ENCODE measurements at places on chromosomes 5 and 9. TPM values are rescaled to one million over a fixed set of nuclear protein-coding genes. Genes with fewer than 3 reads are reported as not detected.

GRCh38 chr5:158644301-158644700 lies 455.4 kb downstream of the EBF1 start:
- DNase-seq: no peak

DNA sequence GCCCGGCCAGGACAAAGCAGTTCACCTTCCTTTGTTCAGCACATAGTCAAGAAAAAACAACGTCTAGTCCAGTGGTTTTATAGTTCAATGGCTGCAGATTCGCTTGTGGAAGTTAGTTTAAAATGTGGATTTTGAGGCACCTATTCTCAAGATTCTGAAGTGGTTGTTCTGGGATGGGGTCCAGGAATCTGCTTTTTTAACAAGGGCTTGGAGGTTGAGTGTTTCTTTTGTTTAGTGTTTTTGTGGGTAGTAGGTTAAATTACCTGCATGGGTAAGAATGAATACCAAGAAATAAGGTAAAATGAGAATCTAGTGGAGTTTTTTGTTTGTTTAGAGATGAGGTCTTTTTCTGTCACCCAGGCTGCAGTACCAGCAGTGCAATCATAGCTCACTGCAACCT lies 28.4 kb upstream of the NADK2 start:
- no peak for DNase-seq

DNA sequence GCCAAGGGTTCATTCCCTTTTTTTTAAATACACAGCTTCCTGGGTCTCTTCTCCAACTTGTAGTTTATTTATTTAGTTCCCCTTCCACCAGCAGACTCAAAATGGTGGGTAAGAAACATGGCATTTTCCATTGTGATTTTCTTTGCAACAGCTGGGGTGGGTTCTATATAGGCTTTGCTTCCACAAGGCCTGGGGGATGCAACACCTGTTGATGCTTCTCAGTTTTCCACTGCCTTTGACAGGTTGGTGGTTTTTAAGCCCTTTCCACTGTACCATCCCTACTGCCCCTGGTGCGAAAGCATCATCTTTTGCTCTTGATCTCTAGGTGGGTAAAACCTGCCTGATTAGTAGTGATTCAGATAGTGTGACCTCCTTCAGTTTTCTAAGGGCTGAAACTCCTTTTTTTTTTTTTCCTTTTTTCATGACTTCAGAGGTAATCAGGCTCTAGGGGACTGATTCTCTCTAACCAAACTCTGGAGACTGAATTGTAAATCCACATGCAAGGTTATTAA lies 8.5 kb downstream of the KDM3B start:
- DNase-seq: no peak

DNA sequence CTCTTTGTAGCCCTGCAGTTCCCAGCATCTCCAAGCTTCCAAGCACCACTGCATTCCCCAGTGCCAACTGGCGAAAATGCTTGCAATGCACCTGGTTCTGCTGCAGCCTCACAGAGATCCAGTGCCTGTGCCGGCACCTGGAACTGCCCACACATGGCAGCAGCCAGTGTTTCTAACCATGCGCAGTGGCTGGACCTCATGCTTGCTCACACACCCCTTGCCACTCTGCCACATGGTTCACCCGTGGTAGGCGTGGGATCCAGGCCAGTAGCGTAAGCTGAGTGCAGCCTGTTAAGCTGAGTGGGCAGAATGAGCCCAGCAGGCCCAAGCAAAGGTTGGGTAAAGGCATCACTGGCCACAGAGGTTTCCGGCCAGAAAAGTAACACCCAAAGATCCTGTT lies 214.1 kb upstream of the VLDLR start:
- DNase-seq: no peak

GRCh38 chr9:7509576-7510145 lies 289.9 kb downstream of the DMAC1 start:
- DNase-seq: no peak

GRCh38 chr5:93578813-93579691 lies 2.0 kb downstream of the NR2F1-AS1 start:
- no peak for DNase-seq

- no peak for DNase-seq
These were observed 147.6 kb upstream of the SPRY4 start for GRCh38 chr5:142472306-142472951.

- DNase-seq: no peak
These were observed 393.8 kb upstream of the SLC30A5 start for GRCh38 chr5:68699966-68700365.

DNA sequence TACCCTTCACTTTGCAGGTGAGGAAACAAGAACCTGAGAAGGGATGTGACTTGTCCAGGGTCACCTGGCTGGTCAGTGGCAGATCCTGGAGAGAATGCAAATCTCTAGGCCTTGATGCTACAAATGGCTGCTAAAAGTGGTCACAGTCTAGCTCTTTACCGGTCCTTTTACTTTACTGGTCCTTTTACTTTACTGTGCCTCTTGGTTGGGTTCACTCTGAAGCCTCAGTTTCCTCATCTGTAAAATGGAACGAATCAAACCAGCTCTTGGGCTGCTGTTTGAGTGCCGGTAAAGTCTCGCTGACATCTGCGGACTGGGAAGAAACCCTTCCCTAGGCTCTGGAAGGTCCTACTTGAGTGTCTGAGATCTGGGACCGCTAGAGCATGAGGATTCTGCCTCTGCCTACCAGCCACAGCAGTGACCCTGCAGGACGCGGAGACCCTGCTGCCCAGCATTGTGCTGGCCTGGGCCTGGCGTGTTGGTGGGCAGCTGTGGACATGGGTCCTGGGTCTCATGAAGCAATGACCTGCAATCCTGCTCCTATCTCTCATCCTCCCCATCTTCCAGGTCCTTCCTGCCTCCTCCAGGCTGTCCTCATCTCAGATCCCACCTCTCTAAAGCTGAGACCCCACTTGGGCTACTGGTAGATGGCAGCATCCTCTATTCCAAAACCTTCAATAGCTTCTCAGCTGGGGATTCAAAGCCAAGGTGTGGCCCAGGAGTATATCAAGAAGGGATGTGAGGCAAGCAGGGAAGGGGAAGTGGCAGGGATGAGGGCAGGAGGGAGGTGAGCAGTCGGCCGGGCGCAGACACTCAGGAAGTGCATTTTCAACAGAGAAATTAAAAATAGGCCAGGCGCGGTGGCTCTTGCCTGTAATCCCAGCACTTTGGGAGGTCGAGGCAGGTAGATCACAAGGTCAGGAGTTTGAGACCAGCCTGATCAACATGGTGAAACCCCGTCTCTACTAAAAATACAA lies 13.3 kb downstream of the CORO2A start:
- DNase-seq: no peak

- DNase-seq: no peak
These were observed 3.5 kb downstream of the PRUNE2 start for GRCh38 chr9:76902395-76902794.

DNA sequence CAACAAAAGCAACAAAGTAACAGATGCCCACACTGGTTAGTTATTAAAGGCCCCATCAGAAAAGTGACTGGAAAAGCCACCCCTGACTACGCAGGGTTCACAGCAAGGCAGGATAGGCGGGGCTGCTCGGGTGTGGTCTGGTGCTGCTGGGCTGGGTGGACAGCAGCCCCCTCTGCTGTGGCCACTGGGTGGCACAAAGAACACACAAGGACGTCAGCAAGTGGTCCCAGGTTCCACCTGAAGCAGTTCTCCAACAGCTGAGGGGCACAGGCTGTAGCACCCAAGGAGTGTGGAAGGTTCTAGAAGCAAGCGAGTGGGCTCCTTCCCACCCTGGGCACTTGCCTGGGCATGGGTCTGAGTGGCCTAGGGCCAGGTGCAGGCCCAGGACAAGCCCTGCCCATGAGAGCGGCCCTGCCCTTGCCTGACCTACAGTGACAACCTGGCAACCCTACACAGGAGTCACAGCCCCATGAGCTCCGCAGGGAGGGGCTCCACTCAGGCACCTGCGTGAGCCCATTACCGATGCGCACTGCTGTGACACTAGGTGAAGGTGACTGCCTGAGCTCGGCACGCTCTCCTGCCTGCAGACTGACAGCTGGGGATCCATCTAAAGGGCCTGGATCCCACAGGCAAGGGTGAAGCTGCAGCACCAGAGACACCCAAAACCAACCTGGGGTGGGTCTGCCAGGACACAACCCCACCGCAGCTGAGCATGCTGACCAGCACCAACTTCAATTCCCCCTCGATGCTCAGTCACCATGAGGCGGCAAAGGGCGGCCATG lies 8.1 kb downstream of the BRD9 start:
- DNase-seq: no peak

DNA sequence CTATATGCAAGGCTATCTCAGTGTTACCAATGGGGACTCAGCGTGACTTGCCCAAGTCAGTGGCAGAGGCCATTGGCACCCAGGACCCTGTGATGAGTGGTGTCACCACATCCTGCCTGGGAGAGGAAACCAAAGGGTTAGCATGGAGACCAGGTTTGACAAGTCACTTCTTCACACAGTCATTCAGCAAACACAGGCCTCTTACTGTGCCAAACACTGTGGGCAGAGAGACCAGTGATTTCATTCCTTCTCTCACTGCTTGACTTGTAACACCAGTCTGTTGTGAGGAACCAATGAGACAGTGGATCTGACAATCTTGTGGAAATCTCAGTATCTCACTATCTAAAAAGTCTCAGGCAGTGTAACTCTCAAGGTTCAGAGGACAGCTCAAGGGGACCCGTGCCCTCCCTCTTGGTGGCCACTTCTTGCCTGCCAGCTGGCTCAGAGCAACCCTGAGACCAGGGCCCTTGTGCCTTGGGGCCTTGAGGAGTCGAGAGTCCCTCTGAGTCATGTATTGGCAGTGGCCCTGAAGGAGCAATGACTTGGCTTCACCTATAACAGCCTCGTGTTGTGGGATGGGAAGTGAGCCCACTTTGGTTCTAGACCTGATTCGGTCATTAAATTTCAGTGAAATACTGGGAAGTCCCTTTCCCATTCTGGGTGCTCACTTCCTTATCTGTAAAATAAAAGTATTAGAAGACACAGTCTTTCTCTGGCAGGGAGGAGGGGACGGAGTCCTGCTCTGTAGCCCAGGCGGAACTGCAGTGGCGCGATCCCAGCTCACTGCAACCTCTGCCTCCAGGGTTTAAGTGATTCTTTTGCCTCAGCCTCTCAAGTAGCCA lies 1.6 kb downstream of the FABP6 start:
- no peak for DNase-seq

DNA sequence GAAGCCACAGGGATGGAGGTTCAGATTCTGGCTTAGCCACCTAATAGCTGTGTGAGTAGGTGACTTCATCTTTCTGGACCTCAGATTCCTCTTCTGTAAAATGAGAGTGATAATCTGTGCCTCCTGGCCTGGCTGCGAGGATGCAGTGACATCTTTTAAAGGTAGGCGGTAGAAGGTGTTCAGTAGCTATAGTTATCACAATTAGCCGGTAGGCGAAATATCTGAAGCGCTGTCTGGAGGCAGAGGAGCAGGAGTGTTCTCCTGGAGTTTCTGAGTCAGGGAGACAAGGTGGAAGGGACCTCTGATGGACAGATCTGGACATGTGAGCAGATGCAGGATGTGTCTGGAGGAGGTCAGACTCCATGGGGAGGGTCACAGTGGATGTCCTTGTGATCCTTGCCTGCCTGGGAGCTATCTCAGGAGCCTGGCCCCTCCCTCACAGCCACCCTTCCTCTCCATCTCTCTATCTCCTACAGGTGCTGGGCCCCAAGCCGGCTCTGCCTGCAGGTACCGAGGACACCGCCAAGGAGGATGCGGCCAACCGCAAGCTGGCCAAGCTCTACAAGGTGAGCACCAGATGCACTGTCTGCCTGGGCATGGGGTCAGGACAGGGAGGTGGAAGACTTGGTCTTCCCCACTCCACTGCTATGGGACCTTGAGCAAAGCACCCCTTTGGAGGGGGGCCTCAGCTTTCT lies 45.6 kb downstream of the GSN start:
- DNase-seq: no peak

GRCh38 chr9:78005231-78006002 lies 26.2 kb downstream of the GNAQ start:
- no peak for DNase-seq

GRCh38 chr5:180605554-180606214 lies 14.4 kb upstream of the SCGB3A1 start:
- DNase-seq: no peak

DNA sequence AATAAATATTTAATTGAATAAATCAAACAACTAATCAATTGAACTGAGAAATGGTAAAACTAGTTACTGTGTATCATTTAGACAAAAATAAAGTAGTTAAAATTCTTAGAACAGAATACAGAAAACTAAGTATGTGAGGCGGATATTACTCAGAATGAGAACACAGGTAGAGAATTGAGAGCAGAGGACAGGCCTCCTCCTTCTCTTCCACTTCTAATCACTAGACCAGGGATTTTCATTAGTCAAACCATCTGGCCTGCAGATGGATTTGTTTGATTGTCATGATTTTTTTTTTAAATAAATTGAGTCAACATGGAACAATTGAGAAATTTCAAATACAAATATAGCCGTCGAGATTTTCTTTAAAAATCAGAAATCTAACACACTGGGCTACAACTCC lies 198.6 kb upstream of the HMHB1 start:
- no peak for DNase-seq

- DNase-seq: no peak
These were observed 405.9 kb upstream of the DAP start for GRCh38 chr5:11166923-11167322.

DNA sequence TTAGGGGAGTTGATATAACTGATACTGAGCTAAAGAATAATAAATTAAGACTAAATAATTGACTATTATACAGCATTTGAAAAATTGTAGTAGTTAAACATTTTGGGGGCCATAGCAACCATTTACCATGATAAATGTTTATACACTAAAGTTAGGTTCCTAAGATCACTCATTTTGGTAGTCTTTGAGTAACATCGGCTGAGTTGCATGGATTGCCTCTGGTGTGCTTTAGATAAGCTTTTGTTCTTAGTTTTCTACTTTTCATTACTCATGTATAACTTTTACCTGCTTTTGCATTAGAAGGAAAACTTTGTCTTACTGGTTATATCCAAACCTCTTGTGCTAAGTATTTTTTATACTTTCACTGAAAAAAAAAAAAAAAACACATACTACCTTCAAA lies 101.2 kb downstream of the SLC44A1 start:
- no peak for DNase-seq

DNA sequence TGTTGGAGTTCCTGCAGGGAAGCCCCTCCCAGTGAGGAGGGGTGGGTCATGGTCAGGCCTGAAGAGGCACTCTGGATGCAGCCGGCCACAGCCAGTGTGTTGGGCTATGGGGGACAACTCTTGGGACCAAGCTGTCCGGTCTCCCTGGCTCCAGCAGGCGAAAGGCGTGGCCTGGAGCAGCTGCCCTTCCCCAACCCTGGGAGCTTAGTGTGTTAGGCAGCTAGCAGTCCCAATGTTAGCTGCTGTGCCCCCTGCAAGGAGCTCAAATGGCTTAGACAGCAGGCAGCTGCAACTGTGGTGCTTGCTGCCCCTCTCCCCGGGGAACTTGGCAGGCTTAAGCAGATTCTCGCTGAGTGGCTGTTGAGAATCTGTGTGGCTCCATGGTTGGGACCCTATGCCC lies 67.5 kb upstream of the ACTBL2 start:
- no peak for DNase-seq

The CNTNAP3 gene
- 42.4 TPM for total RNA-seq

The PCDHA1 gene
- total RNA-seq: not detected

The FGD3 gene
- 11.6 TPM for total RNA-seq

The ANKDD1B gene
- 0.45 TPM for total RNA-seq

The PGM5 gene
- 7.3 TPM for total RNA-seq

The RASEF gene
- 3.1 TPM for total RNA-seq

The PLAC8L1 gene
- not detected for total RNA-seq

The PCDHA7 gene
- total RNA-seq: not detected

The HRH2 gene
- total RNA-seq: 2.3 TPM

The TLR4 gene
- 11.3 TPM for total RNA-seq

The TICAM2 gene
- 0.72 TPM for total RNA-seq

The DRD1 gene
- total RNA-seq: 0.23 TPM
